Left colon (tissue), 2 donors: ENCODE measurements at places on chromosomes 4 and X. TPM values are rescaled to one million over a fixed set of nuclear protein-coding genes. Genes with fewer than 3 reads are reported as not detected.
A peak's percentile ranks its signal among the peaks of the same experiment; 100 is the strongest.

- DNase-seq, result no peak
Observed at GRCh38 chrX:38558686-38559085, 2.7 kb upstream of the TSPAN7 start.

GRCh38 chrX:118115953-118116712 is 477 bp downstream of the KLHL13 start:
- DNase-seq, result peak; percentile 23

DNA sequence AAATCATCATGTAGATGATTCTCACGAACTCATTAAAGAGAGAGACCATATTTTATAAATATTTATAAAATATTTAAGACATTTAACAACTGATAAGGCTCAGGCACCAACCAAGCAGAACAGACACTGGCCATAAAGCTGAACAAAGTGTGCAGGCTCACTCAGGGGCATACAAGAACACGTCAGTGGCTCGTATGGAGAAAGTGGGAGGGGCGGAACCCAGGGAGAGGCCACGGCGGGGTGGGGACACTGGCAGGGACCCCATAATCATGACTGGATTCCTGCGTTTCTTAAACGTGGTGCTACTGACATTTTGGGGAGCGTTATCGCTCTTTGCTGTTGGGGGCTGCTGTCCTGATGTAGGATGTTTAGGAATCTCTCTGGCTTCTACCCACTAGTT is 31.3 kb upstream of the FAT1 start:
- DNase-seq, result no peak

- no peak for DNase-seq
Observed at GRCh38 chr4:164572877-164573279, 181.1 kb upstream of the SMIM31 start.

GRCh38 chr4:143713955-143714625 is 13.6 kb upstream of the FREM3 start:
- no peak for DNase-seq

GRCh38 chr4:123603165-123603564 is 206.6 kb downstream of the SPRY1 start:
- DNase-seq, result peak; percentile 66

- no peak for DNase-seq
Observed at GRCh38 chr4:42415281-42415680, 18.0 kb downstream of the SHISA3 start.

DNA sequence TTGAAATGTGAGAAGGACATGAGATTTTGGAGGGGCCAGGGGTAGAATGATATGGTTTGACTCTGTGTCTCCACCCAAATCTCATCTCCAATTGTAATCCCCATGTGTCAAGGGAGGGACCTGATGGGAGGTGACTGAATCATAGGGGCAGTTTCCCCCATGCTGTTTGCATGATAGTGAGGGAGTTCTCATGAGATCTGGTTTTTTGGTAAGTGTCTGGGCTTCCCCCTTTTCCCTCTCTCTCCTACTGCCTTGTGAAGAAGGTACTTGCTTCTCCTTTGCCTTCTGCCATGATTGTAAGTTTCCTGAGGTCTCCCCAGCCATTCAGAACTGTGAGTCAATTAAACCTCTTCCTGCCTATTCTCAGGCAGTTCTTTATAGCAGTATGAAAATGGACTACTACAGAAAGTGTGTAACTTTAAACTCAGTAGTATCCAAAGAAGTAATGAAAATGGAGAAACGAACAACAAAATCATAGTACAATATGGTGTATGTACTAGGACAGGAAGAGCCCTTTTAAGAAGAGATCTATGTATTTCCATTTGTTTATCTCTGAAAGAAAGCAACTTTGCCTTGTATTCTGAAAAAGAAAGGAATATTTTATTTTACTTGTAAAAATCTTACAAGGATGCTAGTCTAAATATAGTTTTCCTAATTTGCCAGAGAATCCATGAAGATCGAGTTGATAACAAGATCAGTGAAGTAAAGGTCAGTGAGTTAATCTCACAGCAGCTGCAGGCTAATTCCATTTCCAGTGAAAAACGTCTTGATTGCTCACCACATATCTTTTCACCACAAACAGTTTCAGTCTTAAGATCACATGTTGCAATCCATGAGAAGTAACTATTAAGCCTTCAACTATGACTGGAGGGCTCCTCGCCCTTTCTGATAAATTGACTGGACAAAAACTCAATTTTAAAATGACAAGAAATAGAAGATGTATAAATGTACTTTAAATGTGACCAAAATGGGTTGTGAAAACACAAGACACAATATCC is 20.5 kb downstream of the PKD2 start:
- no peak for DNase-seq

DNA sequence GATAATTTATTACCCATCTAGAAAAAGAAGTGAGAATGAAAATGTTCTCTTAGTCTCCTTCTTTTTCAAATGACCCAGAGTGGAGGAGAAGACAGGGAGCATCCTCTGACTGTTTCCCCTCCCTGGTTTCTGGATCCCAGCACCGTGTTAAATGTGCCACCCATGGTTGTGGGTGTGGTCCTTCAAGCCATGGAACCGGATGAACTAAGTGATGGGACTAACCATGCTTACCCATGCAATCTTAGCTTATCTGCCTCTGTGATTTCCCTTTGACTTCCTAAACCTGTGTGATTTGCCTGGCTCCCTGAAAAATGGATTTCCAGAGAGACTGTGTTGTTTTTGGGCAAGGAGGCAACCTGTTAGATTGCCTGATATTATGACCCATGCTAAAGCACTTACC is 437.1 kb downstream of the MAGEB5 start:
- DNase-seq, result no peak

GRCh38 chrX:14505648-14506047 is 23.7 kb upstream of the GLRA2 start:
- no peak for DNase-seq

GRCh38 chr4:61866378-61867030 is 666.4 kb downstream of the ADGRL3 start:
- DNase-seq, result no peak

- DNase-seq, result no peak
Observed at GRCh38 chrX:9438933-9439494, 25.8 kb upstream of the TBL1X start.

GRCh38 chr4:121674696-121675095 is 22.1 kb downstream of the ANXA5 start:
- DNase-seq, result no peak

- DNase-seq, result no peak
Observed at GRCh38 chr4:8232748-8233147, 33.7 kb downstream of the SH3TC1 start.

DNA sequence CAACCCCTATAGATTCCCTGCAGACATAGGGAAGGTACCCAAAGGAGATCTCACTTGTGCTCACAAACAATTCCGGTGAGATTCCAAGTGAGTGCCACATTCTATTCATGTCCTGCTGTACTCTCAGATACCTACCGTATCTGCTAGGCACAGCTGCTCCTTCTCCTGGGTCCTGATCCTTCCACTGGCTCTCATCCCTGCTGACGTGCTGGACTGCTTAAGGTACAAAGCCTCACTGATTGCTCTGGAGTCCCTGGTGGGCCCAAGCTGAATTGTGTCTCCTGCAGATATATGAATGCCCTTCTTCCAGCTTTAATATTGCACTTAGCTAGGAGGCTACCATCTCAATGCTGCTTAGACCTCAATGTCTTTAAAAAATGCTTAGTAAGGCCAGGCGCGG is 2.4 kb downstream of the TCEAL1 start:
- DNase-seq, result no peak

DNA sequence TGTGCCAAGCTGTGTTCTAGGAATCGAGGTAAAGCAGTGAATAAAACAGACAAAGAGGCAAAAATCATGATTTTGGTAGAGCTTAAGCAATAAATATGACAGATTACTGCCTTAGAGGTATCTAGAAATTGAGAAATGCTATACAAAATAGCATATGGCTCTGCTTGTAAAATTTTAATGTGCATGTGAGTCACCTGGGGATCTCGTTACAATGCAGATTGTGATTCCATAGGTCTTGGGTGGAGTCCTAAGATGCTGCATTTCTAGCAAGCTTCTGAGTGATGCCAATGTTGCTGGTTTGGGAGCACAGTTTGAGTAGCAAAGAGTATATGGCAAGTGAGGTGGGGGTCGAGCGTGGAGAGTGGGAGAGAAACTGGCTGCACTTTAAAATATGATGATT is 697.3 kb upstream of the MAGEB2 start:
- no peak for DNase-seq

DNA sequence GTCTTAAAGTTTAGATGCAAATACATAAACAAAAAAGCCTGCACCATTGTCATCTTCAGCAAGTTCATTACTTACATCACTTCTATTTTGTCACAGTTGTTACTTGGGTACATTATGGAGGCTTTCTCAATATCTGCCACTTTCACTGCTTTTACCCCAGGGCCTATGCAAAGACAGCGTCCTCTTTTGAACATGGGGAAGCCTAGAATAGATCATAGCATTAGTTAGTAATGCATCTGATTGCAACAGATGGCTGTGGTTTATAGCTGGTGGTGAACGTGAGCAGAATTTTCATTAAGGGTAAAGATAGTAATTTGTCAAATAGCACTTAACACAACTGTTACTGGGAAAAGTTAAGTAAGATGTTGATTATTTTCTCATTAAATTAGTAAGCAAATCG is 729 bp downstream of the CXCL11 start:
- DNase-seq, result no peak

GRCh38 chr4:7043284-7044136 is at the start of gene TADA2B:
TSS of gene TADA2B (plus strand) at chr4:7043372. CDS start at chr4:7043580, 208 bp downstream.
- DNase-seq, result peak; percentile 45

DNA sequence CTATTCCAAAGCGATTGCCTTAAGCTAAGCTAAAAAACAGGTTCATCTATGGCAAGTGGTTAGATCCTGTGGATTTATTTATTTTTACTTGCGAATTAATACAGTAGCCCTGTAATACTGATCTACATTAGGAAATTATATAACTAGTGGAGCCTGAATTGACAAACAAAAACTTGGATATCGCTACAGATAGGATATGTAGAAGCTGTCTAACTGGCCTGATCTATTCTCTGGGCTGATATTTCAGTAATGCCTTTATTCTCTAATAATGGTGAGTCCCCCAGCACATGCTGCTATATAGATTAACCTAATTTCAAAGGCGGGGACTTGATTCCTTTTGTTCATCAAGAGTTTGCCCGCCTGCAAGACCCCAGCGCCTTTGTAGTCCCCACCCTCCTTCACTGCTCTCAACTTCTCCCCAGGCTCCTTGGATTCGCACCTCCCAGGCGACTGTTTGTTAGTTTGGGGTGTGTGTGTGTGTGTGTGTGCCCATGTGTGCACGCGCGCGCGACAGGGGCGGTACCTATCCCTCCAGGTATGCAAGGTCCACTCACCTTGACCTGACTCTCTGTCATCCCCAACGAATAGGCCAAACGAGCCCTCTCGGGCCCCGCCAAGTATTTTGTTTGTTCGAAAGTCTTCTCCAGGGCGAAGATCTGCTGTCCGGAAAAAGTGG is 3.8 kb downstream of the NKX6-1 start:
- DNase-seq, result no peak

- no peak for DNase-seq
Observed at GRCh38 chr4:82998898-82999297, 11.7 kb downstream of the LIN54 start.

DNA sequence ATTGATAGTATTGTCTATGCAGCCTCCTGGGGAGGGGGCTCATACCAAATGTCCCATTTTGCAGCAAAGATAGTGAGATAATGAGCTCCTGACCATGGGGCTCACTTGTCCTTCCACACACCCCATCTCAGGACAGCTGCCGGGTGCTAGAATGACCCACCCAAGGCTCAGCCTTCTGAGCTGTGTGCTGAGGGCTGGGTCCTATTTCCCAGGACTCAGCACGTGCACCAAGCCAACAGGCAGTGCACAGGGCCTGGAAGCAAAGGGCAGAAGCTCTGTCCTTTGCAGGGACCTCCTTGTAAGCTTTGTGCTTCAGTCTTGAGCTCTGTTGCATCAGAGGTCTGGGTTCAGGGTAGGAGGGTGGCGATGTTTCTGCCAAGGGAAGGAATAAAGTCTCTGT is 11.2 kb upstream of the ABLIM2 start:
- no peak for DNase-seq

DNA sequence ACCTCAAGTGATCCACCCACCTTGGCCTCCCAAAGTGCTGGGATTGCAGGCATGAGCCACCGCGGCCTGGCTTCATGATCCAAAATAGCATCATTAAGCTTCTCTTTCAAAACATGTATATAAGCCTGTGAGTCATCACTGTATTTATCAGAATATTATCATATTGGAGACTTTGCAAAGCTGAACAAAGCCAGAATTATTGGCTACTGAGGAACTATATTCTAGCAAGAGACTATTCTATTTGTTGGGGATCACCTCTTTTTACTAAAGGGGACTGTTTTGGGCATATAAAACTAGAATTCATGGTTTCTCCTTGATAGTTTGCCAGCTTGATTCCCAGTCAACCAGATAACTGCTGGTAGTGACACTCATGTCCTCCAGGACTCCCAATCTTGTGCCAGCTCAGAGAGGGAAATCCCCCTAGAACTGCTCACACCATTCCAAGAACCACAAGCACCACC is 40.1 kb downstream of the TET2 start:
- DNase-seq, result no peak

DNA sequence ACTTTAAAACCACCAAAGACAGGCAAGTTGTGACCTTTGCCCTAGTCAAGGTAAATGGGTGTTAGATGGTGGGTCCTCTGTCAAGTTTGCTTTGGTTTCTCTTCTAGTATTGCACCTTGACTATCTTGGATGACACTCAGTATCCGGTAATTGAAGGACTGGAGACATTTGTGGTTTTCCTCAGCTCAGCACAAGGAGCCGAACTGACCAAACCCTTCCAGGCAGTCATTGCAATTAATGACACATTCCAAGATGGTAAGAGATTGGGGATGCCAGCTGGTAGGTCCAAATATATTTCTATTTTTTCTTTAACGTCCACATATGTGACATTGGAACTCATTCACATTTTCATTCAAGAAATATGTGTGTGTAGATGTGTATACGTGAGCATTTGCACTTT is 69.3 kb upstream of the ANXA3 start:
- DNase-seq, result no peak

DNA sequence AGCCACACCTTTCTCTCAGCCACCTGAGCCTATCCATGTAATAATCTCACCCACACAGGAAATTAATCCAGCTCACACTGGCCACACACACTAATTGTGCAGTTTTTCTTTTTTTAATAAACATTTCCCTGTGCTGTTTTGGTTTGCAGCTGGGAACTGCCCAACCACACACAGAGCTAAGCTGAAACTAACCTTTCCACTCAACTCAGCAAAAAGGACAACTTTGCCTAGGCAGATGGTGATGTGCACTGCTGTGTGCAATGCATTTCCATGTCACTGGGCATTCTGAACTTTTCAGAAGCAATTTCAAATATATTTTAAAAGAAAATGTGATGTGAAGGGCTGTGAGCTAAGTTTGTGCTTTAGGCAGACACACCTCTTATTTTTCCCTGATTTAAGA is 70.0 kb upstream of the TLL1 start:
- DNase-seq, result no peak

The FGFBP2 gene
- 0.49 TPM for total RNA-seq

The BBS7 gene
- 14.1 TPM for total RNA-seq

The RASL11B gene
- 0.17 TPM for total RNA-seq

The AMTN gene
- not detected for total RNA-seq

The MTTP gene
- 1.6 TPM for total RNA-seq

The HOPX gene
- 2.7 TPM for total RNA-seq

The PRDM5 gene
- 7.4 TPM for total RNA-seq

The PSAPL1 gene
- total RNA-seq, result not detected

The IRAK1 gene
- total RNA-seq, result 76.1 TPM
